ENCODE measurements at places on chromosomes 11 and 22. TPM values are rescaled to one million over a fixed set of nuclear protein-coding genes. Genes with fewer than 3 reads are reported as not detected.

GRCh38 chr22:17914474-17914873, 109.9 kb downstream of the MICAL3 start:
- DNase-seq, result no peak

The RASL10A gene
- 4.3 TPM for total RNA-seq

GRCh38 chr22:20026204-20026908, 5.4 kb downstream of the TANGO2 start:
- no peak for DNase-seq

GRCh38 chr11:57566005-57566904, 1.2 kb downstream of the UBE2L6 start:
- DNase-seq, result no peak

The PLAAT3 gene
- total RNA-seq, result 7.7 TPM

DNA sequence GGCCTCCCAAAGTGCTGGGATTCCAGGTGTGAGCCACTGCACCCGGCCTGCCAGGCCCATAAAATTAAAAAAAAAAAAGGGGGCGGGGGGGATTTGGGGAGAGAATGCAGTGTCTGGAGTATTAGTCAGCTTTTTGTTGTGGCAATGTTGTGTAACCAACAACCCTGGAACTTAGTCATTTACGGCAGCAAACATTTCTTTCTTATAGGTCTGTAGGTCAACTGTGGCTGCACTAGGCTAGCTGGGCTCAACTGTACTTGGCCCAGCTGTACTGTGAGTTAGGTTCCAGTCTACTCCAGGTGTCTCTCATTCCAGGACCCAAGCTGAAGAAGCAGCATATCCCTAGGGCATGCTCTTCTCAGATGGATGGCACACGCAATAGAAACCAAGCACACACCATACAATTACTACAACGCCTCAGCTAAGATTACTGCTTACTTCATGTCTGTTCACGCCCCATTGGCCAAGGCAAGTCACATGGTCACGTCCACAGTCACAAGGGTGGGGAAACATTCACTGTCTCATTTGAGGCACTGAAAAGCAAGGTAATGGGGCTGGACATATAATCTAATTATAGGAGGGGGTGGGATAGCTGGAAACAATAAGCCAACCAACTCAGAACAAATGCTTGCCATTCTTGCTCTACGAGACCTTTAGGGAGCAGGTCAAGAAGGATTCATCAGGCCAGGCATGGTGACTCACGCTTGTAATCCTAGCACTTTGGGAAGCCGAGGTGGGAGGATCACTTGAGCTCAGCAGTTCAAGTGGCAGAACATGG, 10.4 kb upstream of the SPINDOC start:
- peak; percentile 27 for DNase-seq

The CNGA4 gene
- not detected for total RNA-seq

The APOBEC3H gene
- total RNA-seq, result not detected

GRCh38 chr11:87228820-87229219, 191.1 kb downstream of the TMEM135 start:
- no peak for DNase-seq

DNA sequence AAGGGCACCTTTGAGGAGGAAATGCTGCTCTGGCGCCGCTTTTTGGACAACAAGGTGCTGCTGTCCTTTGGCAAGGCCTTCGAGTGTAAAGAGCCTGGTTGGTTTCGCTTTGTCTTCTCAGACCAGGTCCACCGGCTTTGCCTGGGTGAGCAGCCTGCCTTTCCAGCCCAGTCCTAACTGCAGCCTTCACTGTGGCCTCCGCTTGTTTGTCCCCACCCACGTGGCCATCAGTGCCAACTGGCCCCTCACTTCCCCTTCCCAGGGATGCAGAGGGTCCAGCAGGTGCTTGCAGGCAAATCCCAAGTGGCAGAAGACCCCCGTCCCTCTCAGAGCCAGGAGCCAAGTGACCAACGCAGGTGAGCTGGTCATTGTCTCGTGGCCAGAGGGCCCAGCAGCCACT, 12.0 kb upstream of the EXT2 start:
- no peak for DNase-seq

DNA sequence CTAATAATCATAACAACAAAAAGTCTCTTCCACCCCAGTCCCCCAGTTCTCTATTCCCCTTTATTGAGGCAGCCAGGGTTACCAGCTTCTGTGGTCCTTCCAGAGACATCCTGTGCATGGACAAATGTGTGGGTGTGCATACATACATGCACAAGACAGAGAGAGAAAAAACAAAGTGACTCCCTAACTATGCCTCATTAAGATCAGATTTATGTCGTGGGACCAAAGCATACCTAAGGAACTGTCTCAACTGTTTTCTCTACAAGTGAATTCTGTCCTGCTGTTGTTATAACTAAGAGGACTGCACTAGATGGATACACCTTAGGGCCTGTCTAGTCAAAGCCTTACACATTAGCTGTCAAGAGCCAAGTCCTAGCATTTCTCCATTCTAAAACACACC, 106.7 kb downstream of the MRTFA start:
- DNase-seq, result no peak

The C11orf21 gene
- not detected for total RNA-seq

DNA sequence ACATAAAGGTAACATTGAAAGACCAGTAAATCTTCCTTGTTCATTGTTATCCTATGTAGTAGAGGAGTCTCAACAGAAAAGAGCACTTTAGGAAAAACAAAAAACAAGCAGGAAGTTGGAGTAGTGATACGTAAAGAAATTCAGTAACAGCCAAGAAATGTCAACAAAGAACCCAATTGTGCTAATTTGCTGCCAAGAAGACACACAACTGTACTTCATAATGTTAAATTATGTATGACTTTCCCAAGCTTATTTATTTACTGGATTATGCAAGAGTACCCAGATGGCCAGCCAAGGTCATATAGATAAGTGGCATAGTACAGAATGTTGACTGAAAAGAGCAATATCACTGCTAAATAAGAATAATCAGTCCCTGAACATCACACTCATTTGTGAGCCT, 264.7 kb upstream of the CCDC179 start:
- no peak for DNase-seq
